ENCODE measurements at places on chromosomes 6 and 20.

GRCh38 chr6:5085648-5086293 is 630 bp downstream of the PPP1R3G start:
- no peak for DNase-seq

DNA sequence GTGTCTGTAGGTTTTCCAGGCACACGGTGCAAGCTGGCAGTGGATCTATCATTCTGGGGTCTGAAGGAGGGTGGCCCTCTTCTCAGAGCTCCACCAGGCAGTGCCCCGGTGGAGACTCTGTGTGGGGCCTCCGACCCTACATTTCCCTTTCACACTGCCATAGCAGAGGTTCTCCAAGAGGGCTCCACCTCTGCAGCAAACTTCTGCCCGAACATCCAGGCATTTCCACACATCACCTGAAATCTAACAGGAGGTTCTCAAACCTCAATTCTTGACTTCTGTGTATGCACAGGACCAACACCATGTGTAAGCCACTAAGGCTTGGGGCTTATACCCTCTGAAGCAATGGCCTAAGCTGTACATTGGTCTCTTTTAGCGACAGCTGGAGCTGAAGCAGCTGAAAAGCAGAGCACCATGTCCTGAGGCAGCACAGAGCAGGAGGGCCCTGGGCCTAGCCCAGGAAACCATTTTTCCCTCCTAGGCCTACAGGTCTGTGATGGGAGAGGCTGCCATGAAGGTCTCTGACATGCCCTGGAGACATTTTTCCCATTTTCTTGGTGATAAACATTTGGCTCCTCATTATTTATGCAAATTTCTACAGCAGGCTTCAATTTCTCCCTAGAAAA is 253.3 kb downstream of the ERMARD start:
- no peak for DNase-seq

DNA sequence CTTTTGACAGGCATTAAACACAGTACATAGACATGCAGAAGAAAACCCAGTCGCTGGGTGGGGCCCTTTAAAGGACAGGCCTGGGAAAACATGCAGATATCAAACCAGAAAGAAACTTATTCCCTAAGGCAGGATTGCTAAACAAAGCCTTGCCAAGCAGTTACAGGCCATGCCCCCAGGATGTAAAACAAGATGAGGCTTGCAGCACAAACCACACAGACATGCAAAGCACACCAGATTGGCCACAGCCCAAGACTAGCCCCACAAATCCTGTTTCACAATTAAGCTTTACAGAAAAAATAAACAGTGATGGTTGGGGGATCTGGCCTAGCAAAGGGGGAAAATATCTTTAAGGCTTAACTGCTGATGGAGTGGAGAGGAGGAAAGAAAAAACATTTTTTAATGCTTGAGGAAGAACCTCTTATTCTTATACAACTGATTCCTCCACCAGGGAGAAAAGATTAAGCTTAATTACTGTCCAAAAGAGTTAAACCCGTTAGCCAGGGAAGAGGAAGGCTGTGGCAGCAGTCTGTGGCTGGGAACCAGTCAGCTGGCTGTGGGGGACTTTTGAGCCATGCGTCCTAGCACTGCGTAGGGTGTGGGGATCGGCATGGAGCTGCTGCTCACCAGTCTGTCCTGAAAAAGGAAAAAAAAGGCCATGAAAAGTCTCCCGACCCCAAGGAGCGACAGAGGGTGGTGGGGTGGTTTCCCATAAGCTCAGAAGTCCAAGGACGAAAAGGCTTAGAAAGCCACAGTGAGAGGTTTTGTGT is 28.4 kb downstream of the COL19A1 start:
- no peak for DNase-seq

- no peak for DNase-seq
These were observed 19.2 kb downstream of the PRND start for GRCh38 chr20:4740774-4741431.

- no peak for DNase-seq
These were observed 433 bp downstream of the QRSL1 start for GRCh38 chr6:106629859-106630163.

- peak; percentile 38 for DNase-seq
These were observed 62.6 kb upstream of the PMEPA1 start for GRCh38 chr20:57772349-57772964.

GRCh38 chr20:31991339-31991705 is 18.9 kb upstream of the CCM2L start:
- peak; percentile 76 for DNase-seq

GRCh38 chr6:150290429-150290828 is 78.4 kb upstream of the IYD start:
- no peak for DNase-seq

- no peak for DNase-seq
These were observed 26.7 kb downstream of the HLA-DRB1 start for GRCh38 chr6:32562940-32563339.
